Hippocampal formation (tissue), 2 donors: ENCODE measurements at places on chromosomes 5 and 9.

GRCh38 chr5:35644543-35644942 lies 26.9 kb downstream of the SPEF2 start:
- no peak for DNase-seq

GRCh38 chr5:153517241-153517611 lies 26.8 kb downstream of the GRIA1 start:
- DNase-seq = no peak

- DNase-seq = no peak
These were observed 162.4 kb upstream of the TUT7 start for GRCh38 chr9:86516564-86516963.

DNA sequence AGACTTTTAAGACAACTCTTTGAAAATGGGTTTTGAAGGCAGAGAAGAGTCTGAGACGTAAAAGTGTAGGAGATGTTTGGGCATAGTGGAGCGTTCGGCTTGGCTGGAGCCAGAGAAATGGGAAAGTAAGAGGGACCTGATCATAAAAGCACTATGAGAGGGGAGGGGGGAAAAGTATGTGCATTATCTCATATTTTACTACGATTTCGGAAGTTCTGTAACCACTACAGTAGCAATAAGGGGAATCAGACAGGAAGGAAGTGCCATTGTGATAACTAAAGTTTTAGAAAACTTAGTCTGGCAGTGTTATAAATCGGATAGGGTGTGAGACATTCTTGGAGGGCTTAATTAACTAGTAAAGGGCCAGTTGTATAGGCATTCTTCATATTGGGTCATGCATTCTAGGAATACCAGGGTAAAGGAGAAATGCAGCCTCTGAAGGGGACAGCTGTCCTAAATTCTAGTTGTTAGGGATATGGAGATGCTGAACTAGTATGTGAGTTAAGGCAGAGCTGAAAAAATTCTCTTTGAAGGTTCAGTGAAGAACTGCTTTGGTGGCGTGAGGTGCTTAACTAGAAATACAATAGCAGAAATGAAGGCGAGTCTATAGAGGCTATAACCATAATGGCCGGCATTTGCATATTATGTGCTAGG lies 83.8 kb upstream of the FREM1 start:
- DNase-seq = no peak

GRCh38 chr5:180353048-180353979 lies at the start of gene GFPT2:
GFPT2 (minus strand) TSS chr5:180353336; CDS start chr5:180353217, 119 bp downstream.
- DNase-seq = peak; percentile 88

- DNase-seq = no peak
These were observed 16.0 kb upstream of the NSD1 start for GRCh38 chr5:177117441-177118045.

- DNase-seq = no peak
These were observed 4.7 kb downstream of the ATP6V0E1 start for GRCh38 chr5:172988276-172988675.

GRCh38 chr5:178590924-178591423 lies 781 bp upstream of the COL23A1 start:
- DNase-seq = no peak

DNA sequence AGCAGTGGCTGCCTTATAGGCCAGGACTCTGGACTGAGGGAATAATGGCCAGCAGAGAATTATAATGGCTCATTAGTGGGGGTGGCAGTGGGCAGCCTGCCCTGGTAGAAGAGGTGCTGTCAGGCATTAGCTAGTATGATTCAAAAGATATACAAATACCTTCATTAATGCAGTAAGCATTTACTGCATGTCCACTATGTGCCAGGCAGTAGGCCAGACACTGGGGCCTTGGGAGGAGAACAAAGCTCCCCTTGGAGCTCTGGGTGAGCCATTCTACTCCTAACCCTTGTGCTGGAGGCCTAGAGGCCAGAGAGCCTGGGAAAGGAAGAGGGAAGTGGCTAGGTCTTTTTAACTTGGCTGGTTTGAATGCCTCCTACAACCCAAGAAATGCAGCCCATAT lies 2.0 kb upstream of the GARNL3 start:
- DNase-seq = peak; percentile 54

- DNase-seq = no peak
These were observed 127.0 kb downstream of the TENT4A start for GRCh38 chr5:6840136-6840793.

DNA sequence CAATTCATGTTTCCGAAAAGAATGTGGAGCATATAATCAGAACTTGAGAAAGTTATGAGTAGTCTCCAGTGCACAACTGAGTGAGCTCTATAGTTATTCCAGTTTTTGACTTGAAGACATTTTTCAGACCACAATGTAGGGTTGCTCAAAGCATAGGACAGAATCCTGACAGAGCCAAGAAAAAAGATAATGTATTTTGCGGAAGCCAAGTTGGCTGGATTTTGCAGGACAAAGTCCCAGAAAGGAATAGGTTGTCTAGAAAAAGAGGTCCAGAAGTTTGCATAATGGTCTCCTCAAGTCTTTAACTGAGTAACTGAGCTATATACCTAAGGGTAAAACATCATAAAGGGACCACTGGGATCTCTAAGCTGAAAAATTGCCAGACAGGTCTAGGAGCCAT lies 1028.0 kb downstream of the TAF11L14 start:
- DNase-seq = no peak

DNA sequence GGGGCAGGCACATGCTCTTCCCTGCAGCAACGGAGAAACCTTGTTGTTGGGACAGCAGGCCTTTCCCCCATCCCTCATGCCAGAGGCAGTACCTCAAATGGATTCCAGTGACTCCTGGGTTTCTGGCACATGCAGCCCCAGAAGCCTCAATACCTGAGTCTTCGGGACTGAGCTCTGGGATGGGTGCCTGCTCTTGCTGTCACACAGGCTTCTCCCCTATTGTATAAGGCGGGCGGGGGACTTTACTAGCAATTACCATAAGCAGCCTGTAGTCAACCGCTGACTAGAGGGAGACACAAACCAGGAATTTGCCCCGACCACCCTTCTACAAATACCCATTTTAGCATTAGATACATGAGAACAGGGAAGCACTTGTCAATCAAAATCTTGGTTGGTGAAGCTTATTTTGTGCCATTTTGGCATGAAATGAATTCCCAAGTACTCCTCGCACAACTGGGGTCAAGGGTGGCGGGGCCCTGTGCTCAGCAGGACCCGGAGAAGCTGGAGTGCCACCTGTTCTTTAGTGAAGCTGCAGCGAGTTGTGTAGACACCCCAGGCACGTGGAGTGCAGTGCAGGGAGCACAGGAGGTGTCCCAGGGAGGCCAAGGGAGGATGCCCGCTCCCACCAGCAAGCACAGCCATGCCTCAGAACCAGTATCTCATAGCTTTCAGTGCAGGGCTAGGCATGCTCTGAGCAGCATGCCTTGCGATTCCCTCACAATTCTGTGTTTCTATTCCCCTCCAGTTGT lies 21.2 kb downstream of the S1PR3 start:
- no peak for DNase-seq

GRCh38 chr5:91875196-91875779 lies 492.2 kb upstream of the ARRDC3 start:
- no peak for DNase-seq

DNA sequence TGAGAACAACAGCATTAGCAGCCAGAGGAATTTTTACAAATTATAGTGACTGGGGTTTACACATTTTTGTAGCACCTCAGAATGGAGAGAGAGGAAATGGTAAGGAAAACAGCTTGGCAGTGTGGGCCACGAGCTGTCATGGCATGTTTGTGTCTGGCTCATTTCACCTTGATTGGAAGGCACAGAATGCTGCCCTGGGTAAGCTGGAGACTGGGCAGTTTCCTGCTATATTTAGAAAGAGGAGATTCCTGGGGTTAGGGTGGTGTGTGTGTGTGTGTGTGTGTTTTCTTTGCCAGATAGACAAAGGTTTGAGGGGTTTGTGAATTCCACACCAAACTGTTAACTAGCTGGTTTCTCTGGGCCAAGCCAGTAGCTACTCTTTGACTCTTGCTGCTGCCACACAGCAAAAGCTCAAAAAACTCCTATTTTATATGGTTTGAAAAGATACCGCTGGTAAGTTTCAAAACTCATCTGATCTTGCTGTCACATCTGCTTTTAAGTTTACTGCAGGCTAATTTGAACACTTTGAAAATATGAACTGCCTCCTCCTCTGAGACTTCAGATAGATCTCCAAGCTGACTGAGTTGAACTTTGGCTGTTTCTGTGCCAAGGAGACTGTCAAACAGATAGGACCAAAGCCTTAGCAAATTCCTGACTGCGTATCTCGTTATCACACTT lies 9.1 kb downstream of the ARHGAP26 start:
- DNase-seq = no peak

- DNase-seq = no peak
These were observed 28.7 kb upstream of the SNX24 start for GRCh38 chr5:122816756-122817155.

- DNase-seq = no peak
These were observed 31.2 kb upstream of the MINAR2 start for GRCh38 chr5:129716651-129717050.

DNA sequence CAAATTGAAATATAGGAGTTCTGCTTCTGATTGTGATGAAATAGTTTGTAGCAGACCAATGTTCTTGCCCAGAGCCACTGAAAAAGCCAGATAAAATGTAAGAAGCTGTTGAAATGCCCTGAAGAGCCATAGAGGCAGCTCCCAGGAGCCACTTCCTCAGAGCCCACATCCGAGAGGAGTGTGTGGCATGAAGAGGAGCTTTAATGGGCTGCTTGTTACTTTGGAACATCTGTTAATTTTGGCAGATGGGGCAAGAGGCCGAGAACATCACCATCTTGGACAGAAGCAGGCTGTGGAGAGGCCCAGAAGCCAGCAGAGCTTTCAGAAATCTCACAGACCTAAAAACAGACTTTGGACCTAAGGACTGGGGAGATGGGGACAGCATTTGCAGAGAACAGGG lies 370.8 kb downstream of the GADD45G start:
- no peak for DNase-seq

- peak; percentile 42 for DNase-seq
These were observed 13.0 kb downstream of the SLC4A9 start for GRCh38 chr5:140372971-140373487.

GRCh38 chr9:107650321-107650720 lies 160.8 kb upstream of the KLF4 start:
- DNase-seq = no peak

DNA sequence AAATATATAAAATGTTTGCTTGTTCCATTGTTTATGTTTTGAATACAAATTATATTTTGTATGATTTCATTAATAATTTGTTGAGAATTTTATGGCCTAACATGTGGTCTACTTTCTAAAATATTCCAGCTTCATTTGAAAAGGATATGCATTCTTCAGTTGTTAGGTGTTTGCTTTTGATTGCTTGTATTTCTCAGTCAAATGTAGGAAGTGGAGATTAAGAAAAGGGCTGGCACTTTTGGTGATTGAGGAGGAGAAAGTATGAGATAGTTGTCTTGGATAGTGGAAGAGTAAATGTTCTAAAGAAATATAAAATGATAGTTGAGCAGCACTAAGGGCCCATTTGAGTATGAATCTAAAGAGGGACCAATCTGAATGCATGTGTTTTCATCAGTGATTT lies 23.1 kb downstream of the JAK2 start:
- no peak for DNase-seq

- no peak for DNase-seq
These were observed 438.5 kb upstream of the RGMB start for GRCh38 chr5:98334946-98335345.

- no peak for DNase-seq
These were observed 187.3 kb downstream of the SNX18 start for GRCh38 chr5:54704825-54705224.

DNA sequence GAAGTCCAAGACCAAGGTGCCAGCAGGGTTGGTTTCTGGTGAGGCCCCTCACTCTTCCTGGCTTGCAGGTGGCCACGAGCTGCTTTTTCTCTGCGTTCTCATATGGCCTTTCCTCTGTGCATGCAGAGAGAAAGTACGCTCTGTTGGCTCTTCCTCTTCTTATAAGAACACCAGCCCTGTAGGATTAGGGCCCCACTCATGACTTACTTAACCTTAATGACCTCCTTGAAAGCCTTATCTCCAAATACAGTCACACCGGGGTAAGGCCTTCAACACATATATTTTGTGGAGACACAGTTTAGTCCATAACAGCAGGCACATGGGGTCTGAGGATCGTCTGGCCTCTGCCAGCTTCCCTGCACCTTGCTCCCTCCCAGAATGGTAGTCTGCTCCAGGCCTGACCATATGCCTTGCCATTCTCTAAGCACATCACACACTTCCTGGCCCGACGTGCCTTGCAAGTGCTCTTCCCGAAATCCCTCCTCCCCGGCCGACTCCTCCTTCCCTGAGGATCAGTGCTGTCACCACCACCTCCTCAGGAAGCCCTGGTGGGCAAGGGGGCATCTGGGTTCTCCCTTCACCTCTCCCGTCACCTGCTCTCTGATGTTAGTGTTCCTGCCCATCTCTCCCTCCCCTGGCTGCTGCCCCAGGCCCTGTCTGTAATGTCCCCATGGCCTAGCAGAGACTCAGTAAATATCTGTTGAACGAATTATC lies 200.7 kb downstream of the AOPEP start:
- DNase-seq = no peak

DNA sequence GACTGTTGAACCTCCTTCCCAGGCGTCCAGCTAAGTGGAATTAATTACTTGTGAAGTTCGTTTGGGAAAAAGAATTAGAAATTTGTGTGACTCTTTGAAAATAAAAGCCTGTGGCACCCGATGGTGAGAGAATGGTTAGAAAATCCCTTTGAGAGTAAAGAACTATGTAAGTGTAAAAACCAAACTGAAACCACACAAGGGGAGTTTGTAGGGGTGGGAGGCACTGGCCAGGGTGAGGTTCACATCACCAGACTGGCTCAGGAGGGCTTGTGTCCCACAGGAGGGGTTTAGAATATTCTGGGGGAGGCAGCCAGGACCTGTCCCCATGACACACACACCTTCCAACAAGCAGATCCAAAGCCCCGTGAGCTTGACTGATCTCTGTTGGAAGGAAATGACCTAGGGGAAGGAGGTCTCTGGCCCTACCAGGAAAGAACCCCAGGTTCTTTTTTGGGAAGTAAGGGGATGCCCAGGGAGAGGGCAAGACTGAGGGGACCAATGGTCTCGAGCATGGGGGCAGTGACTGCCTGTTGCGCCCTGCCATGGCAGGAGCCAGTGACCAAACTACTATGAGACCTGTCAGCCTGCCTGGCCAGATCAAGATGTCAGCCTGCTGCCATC lies 4.3 kb downstream of the SPATA24 start:
- DNase-seq = no peak

GRCh38 chr5:102106599-102106998 lies 189.5 kb downstream of the SLCO4C1 start:
- no peak for DNase-seq

DNA sequence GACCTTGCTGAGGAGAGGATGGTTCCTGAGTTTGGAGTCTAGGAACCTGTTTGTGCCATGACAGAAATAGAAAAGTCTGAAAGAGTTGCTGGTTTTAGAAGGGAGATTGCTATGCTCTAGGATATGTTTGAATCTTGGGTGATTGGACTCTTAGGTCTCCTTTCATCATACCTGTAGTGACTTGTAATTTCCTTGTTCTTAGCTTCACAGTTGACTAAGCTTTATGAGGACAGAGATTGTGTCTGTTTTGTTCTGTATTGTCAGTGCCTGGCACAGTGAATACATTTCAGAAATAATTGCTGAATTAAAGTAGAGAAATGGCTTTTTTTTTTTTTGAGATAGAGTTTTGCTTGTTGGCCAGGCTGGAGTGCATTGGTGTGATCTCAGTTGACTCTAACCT lies 31.5 kb downstream of the GAPVD1 start:
- no peak for DNase-seq
